ENCODE measurements at places on chromosomes 2 and 18.

GRCh38 chr2:75709297-75709696 lies 1.4 kb downstream of the GCFC2 start:
- DNase-seq, result no peak

GRCh38 chr2:85758361-85759256 lies 4.8 kb downstream of the ATOH8 start:
- no peak for DNase-seq

DNA sequence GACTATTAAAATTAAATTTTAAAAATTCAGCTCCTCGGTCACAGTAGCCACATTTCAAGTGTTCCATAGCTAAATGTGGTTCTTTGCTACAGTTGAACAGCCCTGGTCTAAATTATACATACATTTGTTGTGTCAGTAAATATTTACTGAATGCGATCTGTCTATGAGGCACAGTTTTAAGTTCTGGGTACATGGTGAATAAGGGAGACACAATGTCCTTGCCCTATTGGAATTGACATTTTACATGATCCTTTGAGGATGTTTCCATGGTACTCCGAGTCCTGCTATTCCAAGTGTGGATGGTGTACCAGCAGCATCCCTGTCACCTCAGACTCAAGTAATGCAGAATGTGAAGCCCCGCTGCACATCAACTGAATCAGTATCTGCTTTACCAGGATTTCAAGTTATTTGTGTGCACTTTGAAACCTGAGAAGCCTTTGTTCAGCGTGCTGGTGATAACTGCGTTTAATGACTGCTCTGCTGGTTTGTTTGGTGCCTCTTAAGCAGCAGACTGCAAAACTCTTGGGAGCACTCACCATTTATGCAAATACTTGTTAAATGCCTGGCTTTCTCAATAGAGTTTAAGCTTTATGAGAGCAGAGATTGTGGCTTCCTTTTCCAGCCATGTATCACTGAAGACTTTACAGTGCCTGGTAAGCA lies 1.5 kb downstream of the GALNT1 start:
- no peak for DNase-seq

DNA sequence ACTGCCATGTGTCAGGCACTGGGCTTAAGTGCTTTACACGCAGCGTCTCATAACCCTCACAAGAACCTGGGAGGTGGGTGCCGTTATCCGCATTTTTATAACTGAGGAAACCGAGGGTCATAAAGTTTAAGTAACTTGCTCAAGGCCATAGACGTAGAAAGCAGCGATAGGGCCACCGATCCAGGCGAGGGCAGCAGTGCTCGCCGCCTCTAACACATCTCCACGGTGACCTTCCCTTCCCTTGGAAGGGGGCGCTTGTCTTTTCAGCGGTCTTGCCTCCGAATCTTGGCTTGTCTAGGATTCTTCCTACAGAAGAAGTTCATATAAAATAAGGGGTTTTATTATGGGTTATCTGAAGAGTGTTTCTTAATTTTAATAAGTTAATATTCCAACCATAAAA lies 186.6 kb downstream of the GBX2 start:
- DNase-seq, result no peak

GRCh38 chr2:112259509-112260294 lies 4.9 kb upstream of the ZC3H8 start:
- peak; percentile 30 for DNase-seq

DNA sequence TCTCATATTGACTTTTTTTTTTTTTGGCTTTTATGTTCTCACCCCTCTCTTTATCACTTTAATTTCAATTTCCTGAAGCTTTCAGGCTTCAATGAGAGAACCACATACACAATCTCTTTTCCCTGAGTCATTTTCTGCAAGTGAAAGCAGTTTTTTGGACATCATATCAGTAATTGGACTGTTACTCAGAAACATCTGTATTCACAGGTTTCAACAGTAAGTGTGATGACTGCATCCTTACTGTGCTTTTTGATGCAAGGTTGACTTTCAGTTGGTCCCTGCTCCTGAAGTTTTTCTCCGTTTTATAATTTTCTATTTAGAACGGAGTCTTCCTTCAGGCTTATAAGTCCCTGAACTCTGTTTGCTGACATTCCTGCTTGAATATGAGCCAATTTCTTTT lies 70.5 kb upstream of the CCBE1 start:
- no peak for DNase-seq

DNA sequence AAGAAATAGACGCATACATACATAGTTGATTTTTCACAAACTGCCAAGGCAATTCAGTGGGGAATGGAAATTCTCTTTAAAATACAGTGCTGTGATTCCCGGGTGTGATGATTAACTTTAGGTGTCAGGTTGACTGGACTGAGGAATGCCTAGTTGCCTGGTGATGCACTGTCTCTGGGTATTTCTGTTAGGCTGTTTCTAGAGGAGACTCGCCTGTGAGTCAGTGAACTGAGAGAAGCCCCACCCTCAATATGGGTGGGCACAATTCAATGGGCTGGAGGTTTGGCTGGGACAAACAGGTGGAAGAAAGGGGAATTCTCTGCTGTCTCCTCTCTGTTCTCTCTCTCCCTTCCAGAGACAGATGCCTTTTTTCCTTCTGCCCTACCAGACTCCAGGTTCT lies 187.6 kb downstream of the ARHGAP28 start:
- no peak for DNase-seq

DNA sequence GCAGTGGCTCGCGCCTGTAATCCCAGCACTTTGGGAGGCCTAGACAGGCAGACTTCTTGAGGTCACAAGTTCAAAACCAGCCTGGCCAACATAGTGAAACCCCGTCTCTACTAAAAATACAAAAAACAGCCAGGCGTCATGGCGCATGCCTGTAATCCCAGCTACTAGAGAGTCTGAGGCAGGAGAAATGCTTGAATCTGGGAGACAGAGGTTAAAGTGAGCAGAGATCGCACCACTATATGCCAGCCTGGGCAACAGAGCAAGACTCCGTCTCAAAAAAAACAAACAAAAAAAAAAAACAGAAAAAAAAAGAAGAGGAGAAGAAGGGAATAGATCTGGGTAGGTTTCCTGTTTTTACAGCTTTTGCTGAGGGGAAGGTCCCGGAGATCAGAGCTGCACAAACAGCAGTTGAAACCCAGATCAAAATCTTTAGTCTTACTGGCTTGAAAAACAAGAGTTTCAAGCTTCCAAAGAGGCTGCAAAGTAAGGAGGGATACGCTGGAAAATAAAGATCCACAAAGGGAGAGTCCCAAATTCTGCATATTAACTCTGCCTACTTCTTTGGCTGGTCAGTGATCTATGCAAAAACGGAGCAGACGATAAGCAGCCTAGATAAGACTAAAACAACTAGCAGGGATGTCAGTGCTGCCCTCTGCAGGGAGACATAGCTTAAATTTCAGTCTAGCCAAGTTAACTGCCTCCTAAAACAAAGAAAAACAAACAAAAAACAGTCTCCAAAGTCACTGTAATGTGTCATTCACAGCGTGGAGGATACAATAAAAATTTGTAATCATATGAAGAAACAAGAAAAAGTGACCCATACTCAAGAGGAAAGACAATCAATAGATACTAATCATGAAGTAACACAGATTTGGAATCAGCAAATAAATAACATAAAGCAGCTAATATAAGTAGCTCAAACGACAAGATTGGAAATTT lies 74.1 kb downstream of the TLK1 start:
- DNase-seq, result peak; percentile 10

DNA sequence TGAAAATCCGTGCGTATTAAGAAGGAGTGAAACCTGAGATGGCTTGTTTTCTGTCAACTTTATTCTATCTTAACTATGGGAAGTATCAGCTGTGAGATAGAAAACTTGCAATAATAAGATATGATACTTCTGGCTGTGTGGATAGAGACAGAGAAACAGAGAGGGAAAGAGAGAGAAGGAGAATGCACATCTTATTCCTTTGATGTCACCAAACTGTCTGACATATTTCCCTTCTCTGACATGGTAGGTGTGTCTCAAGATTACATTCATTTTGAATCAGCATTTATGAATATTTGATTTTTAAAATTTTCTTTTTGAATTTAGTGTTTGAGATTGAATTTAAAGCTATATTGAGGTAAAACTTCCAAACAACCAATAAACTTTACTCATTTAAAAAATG lies 69.4 kb downstream of the CDC42EP3 start:
- DNase-seq, result no peak

GRCh38 chr2:20444993-20445910 lies 1.6 kb upstream of the RHOB start:
- no peak for DNase-seq

GRCh38 chr2:6924924-6925409 lies 7.8 kb downstream of the RNF144A start:
- DNase-seq, result no peak

- no peak for DNase-seq
Observed at GRCh38 chr2:160582081-160582480, 88.5 kb upstream of the RBMS1 start.

DNA sequence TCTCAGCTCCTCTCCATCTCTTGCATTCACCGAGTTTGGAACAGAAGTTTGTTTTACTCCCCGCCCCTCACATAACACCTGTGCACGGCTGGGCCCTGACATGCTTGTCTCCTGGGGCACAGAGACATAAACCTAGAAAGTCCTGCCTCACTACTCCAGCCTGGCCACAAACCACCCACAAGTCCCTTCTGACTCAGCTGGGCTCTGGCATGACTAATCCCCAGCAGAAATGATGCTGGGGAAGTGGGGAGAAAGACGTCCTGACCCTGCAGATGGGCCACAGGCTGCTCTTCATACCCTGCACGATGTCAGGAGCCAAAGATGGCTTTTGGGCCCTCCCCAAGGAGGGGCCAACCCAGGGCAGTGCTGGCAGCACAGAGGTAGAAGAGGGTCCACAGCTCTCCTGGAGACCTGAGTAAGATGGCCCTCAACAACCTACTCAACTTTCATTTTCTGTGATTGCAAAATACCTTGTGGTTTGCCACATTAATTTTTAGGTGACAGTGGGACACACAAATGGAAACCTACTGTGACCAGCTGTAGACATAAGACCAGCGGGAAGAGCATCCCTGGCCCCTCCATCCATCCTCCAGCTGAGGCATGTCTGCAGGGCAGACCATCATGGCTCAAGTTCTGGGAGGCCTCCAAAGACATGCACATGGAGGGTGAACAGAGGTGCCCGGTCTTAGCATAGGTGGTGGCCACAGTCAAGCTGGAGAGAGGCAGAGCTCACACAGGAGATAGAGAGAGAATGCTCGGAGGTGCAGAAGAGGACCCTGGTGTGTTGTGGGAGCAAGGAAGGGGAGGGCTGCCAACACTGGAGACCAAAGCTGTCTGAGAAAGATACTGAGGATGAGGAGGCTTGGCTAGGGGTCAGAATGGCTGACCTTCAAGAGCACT lies 40.0 kb downstream of the DNMT3A start:
- DNase-seq, result peak; percentile 91

DNA sequence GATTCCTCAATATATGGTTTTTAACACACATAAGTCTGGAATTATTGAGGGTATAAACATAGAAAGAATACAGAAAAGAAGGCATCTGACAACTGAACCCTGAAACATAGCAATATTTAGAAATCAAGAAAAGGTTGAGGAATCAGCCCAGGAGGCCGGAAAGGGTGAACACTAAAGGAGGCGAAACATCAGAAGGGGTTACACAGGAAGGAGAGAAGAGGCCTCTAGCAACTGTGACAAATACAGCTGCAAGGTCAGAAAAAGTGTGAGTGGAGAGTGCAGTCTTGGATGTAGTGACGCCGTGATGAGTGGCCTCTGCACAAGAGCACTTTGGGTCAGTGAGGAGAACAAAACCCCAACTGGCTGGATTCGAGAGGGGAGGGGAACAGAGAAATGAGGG lies 70.7 kb downstream of the SLC9A2 start:
- no peak for DNase-seq

GRCh38 chr2:161088658-161089350 lies 71.4 kb upstream of the TANK start:
- DNase-seq, result no peak

DNA sequence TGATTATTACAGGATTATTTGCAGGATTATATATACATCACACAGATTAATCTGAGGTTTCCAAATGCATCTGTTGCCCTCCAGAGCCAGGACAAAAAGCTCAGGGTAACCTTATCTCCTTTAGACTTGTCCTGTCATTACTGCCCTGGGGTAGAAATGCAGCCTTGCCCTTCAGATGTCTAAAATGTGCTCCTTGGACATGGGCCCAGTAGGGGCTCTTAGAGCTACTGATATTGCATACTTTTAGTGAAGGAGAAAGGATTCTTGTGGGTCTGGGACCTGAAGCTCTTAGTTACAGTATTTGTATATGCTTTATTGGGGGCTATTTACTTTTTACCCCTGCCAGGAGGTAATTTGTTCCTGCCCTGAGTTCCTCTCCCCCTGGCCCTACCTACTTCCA lies 56.1 kb downstream of the PRKRA start:
- no peak for DNase-seq

DNA sequence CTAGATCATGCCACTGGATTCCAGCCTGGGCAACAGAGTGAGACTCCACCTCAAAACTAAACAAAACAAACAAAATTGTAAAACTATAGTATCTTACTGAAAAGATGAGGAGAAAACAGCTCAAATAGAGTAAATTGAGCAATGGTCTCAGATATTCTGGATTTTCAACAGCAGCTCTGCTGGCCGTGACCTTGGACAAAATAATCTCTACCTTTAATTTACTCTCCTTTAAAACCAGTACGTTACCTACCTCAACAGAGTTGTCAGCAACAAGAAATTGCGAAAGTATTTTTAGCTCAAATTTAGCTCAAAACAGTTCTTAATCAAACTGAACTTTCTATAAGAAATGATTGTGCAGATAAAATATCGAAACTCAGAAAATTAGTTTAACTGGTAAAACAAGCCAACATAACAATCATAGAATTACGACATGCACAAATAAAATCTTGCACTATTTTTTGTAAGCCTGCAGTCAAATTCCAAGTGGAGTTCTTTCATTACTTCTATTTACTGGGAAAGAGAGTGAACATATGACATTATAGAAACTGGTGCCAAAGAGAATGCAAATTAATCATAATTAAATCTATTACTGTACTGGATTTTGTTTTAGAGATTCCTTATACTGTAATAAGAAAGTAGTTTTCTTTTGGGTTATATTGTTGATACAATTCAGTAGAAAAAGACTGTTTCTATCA lies 40.8 kb downstream of the TRIP12 start:
- no peak for DNase-seq

GRCh38 chr2:8571792-8572499 lies 109.9 kb upstream of the ID2 start:
- no peak for DNase-seq

GRCh38 chr2:52072949-52073348 lies 1041.0 kb upstream of the NRXN1 start:
- DNase-seq, result no peak

GRCh38 chr2:189091253-189091652 lies 88.3 kb downstream of the COL5A2 start:
- no peak for DNase-seq

- DNase-seq, result no peak
Observed at GRCh38 chr2:70979626-70980025, 1.2 kb downstream of the ANKRD53 start.

- DNase-seq, result no peak
Observed at GRCh38 chr2:212892193-212892592, 259.2 kb downstream of the IKZF2 start.
